Epithelial cell of proximal tubule (primary cell): ENCODE measurements at places on chromosomes 5 and 9. TPM values are rescaled to one million over a fixed set of nuclear protein-coding genes. Genes with fewer than 3 reads are reported as not detected.
A peak's percentile ranks its signal among the peaks of the same experiment; 100 is the strongest.

DNA sequence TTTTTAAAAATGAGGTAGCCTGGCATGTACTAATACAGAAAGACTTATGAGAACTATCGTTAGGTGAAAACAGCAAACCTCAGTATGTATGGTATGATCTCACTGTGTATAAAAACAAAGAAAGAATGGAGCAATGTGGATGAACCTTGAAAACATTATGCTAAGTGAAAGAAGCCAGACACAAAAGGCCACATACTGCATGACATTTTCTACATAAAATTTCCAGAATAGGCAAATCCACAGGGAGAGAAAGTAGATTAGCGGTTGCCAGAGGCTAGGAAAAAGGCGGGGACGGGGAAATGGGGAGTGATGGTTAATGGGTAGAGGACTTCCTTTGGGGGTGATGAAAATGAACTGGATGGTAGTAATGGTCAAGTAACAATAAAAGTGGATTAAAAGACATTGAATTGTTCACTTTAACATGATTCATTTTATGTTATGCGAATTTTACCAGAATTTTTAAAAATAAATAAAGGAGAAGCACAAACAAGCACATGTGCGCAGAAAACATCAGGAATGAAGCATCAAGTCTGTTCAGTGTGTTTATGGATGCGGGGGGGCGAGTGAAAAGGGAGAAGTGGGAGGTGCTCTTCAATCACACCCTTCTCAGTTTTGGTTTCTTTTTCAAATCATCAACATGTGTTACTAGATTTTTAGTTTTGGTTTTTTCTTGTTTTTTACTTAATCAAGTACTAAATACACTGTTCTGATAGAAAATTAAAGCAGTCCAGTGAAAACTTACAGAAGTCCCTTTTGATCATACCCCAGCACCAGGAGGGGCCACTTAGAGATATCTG, 16.3 kb downstream of the ROR2 start:
- no peak for DNase-seq

BSPRY gene
- total RNA-seq = 8.8 and 15.2 TPM in 2 replicates

- DNase-seq = no peak
Measured at GRCh38 chr9:108205276-108205675, 650.5 kb downstream of the ACTL7B start.

DNA sequence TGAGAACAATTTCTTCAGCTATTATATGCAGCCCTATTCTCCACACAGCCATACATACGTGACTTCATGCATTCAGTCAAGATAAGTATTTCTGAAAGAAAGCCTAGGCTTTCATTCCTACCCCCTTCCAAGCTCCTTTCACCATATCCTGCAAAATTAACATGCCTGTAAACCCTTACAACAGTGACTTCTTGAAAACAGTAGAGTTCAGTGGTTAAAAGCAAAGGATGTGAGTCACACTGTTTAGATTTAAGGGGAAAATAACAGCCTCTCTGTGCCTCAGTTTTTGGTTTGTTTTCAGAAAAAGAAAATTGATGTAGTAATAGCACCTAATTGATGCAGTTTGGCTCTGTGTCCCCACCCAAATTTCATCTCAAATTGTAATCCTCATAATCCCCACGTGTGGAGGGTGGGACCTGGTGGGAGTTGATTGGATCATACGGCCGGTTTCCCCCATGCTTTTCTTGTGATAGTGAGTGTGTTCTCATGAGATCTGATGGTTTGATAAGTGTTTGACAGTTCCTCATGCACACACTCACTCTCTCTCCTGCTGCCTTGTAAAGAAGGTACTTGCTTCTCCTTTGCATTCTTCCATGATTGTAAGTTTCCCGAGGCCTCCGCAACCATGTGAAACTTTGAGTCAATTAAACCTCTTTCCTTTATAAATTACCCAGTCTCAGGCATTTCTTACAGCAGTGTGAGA, 264.8 kb downstream of the CETN3 start:
- no peak for DNase-seq

GRCh38 chr5:54443270-54443669, 12.2 kb upstream of the HSPB3 start:
- no peak for DNase-seq

RMRP gene
- 3,154 and 10,636 TPM in 2 replicates for total RNA-seq

DNA sequence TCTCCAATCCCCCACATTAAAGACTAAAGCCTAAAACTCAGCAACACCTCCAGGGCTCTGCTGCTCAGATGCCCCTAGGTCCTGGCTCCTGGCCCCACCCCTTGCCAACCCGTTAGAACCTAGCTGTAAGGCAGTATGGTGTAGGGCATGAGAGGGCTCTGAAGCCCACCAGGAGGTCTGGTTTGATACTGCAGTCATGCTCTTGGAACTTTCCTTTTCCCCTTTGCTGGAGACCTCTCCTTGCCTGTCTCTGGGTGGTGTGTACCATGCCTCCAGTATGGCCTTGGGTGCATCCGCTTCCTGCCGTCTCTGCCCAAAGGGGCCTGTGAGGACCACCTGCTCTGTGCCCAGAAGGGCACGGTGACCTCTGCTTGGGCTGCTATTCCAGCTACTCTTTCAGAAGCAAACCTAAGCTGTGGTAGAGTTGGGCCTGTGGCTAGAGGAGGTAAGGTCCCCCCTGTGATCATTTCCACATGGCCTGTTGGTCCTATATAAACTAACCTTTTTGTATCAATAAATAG, 3.5 kb downstream of the TENT4A start:
- DNase-seq = no peak

GRCh38 chr9:32251539-32251938, 132.9 kb upstream of the ACO1 start:
- DNase-seq = peak; percentile 13

DNA sequence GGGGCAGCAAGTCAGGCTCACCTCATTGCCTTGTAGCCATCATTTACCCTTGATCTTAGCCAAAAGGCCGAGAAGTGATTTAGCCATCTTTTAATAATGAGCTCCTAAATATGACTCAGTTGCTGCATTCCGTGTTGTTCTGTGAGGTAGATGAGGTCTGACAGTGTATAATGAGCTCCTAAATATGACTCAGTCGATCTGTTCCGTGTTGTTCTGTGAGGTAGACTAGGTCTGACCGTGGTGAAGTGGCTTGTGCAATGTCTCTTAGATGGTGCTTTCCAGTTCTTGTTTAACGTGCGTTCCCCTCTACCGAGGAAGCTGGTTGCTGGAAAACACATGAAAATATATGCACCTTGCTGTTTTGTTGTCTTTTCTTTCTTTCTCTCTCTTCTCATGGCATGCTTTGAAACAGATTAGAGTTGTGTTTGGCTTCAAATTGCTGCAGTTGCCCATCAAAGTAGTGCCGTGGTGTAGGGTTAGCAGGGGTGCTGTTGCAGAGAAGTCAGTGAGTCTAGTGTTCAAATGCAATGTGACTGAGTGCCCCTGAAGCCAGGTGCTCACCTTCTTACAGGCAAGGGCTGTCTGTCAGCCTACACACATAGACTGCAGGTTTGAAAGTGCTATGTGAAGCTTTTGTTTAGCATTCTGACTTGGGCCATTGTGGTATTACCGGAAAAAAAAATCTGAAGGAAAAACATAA, 118.6 kb downstream of the KDM4C start:
- DNase-seq = no peak

ANKRD31 gene
- 0.12 and 0.14 TPM in 2 replicates for total RNA-seq

DNA sequence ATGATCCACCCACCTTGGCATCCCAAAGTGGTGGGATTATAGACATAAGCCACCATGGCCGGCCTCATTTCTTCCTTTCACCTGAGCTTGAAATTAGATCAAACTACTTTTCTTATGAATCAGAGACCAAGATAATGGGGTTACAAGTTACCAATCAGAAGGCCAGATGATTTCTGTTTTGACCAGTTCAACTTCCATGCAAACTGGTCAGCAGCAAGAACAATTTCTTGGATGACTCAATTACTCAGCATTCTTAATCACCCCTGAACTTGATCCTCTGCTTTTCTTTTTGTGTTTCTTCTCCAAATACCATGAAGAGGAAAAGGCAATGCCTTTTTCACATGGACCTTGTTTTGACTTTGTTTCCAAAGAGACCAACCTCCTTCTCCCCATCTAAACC, 10.0 kb upstream of the PLIN2 start:
- DNase-seq = peak; percentile 64

DNA sequence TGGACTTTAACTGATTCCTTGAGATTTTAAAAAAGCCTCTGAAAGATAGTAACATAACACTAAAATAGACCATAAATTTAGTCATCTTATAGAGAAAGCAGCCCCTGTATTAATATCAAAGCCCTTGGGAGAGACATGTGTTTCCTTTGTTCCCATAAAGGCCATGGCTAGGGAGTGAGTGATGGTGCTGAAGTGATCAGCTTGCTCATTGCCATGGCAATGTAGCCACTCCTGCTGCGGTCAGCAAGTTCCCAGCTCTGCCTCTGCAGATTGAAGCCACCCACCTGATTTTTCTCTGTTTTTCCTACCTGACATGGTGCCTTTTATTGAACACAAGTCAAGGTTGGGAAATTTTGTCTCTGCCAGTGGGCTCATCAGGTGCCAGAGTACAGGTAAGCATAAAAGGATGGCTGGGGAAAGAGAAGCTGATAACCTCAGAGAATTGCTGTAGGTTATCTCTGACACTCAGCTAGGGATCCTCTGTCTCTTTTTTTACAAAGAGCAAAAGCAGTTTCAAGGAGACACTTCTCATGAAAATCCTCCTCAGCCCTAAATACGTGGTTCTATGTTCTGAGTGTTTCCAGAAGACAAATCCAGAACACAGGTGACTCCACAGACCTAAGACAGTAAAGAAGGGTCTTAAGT, 296.3 kb upstream of the NMUR2 start:
- no peak for DNase-seq

- DNase-seq = no peak
Measured at GRCh38 chr5:15897656-15898055, 281.9 kb downstream of the MARCHF11 start.

PCDHB9 gene
- total RNA-seq = not detected in 2 replicates

DNA sequence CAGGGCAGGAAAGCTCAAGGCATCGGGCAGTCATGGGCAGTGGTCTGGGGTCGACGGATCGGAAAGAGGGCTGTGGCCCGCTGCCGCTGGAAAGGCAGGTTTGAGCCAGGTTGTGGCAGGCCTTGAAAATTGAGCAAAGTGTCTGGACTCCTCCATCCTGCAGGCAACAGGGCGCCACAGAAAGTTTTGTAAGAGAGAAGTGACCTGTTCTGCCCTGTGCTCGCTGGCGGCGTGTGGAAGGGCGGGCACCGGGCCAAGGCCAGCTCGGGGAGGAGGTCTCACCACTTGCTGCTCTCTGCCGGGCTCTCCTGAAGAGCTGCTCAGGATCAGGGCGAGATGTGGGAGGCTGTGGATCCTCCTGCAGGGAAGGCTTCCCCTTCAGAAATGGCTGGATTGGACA, 41.4 kb upstream of the FAT2 start:
- DNase-seq = no peak

GRCh38 chr5:167307042-167307441, 984.4 kb upstream of the WWC1 start:
- no peak for DNase-seq

DNA sequence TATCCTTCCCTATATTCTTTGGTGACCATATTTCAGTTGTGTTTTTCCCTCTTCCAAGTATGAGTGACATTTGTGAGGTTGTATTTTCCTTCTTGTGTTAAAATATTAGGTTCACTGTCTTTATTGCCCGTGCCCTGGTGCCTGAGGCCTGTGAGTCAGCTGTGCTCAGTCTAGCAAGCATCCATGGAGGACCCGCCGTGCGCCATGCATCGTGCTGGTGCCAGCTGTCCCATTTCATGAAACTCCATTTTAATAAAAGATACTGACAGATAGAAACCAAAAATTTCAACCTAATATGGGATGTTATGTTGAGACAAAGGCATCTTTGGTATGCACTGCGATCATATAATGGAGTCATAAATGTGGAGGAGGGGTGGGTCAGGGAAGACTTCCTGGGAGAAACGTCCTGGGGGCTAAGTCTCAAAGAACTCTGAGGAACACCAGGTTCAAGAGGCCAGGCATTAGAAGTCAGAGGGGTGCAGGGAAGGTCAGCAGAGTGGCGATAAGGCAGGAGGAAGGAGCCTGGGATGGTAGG, 34.0 kb upstream of the FGF1 start:
- DNase-seq = no peak

CEL gene
- total RNA-seq = 0.36 and 0.58 TPM in 2 replicates

DNA sequence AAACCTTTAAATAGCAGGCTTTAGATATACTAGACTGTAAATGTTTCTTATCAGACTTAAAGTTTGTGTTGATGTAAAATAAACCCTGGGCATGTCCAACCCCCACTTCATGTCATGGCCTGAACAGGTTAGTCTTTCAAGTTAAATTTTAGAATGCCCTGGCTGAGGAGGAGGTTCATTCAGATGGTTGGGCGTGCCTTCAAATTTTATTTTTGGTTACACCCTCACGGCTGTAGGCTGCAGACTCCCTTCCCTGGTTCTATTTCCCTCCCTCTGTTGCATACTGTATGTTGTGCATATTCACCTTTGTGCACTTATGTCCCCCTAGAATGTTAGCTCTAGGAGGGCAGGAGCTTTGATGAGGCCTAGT, 5.3 kb upstream of the BICD2 start:
- no peak for DNase-seq

GRCh38 chr9:119775410-119775809, 406.2 kb upstream of the BRINP1 start:
- no peak for DNase-seq

DNA sequence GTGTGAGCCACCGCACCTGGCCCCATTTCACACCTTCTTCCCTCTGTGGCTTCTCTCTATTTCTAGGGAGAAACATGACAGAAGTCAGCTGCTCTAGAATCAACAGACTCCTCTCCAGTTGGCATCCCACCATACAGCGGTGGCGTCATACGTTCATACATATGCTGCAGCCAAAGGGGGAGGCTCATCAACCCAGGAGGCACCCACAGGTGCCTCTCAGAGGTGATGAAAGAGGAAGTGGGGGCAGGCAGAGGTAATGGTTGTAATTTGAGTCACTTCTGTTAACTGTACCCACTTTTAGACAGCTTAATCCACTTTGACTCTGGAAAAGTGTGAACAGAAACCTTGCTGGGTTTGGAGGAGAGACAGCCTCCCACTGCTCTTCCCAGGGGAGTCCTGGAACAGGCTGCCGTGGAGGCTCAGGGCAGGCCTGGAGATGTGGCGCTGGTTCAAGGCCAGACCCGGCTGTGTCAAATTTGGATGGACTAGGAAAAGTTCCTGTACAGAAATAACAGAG, 47.3 kb upstream of the SUB1 start:
- DNase-seq = no peak

DNA sequence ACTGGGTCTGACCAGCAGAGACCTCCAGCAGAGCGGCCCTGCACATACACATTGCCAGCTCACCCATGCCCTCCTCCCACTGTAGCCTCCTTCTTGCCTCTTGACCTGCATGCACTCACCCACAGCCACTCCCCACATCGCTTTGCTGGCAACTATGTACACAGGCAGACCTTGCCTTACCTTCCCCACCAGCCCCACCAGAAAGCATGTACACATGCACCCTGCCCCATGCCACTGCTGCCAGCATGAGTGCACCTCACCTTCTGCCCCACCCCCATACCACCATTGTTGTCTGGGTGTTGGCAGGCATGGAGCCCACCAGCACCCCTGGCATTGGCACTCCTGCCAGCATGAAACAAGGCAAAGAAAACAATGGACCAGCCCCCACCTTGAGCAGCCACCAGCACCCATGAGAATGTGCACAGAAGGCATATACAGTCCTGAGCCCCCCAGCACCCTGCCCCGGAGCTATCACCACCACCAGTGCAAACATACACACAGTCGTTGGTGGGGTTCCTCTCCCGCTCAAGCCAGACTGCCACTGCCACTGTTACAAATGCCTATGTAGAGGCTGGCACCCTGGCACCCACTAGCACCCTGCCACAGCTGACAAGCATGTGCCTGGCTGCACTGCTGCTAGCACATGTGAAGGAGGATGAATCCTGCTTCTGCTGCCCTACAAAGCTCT, 171.4 kb upstream of the NR4A3 start:
- no peak for DNase-seq

GRCh38 chr5:111722140-111722539, 34.9 kb downstream of the NREP start:
- DNase-seq = no peak

PRDM9 gene
- total RNA-seq = not detected in 2 replicates
